ENCODE measurements at places on chromosomes 1 and 21. TPM values are rescaled to one million over a fixed set of nuclear protein-coding genes. Genes with fewer than 3 reads are reported as not detected.

The CD1B gene
- total RNA-seq = not detected

The FALEC gene
- 0.33 TPM for total RNA-seq

The MSH4 gene
- total RNA-seq = 0.02 TPM

The MPZ gene
- total RNA-seq = 0.26 TPM

The C8B gene
- not detected for total RNA-seq

Data from A549 treated with AZD2906 at 1 μM for 4 hours (cell line).